ENCODE measurements at places on chromosomes 1 and 21.

GRCh38 chr1:53891018-53891417, 1.4 kb upstream of the YIPF1 start:
- DNase-seq = no peak

DNA sequence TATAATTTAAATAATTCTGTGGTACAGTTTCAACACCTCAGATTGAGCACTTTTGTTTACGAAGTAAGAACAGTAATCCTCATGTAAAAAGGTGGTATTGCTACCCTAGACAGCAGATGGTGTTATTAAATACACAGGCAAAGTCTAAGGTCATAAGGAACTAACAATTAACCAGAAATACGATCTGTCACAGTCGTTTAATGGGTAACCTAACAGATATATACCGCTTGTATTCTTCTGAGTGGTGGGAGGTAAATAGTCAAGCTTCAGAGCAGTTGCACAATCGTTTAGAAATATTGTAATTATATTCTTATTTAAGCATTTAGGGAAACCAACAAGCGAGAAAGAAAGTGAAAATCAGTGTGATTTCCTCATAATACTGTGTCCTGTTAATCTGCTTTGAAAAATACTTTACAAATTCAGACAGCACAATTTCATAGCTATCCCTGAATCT, 9.8 kb upstream of the IRF2BP2 start:
- no peak for DNase-seq

DNA sequence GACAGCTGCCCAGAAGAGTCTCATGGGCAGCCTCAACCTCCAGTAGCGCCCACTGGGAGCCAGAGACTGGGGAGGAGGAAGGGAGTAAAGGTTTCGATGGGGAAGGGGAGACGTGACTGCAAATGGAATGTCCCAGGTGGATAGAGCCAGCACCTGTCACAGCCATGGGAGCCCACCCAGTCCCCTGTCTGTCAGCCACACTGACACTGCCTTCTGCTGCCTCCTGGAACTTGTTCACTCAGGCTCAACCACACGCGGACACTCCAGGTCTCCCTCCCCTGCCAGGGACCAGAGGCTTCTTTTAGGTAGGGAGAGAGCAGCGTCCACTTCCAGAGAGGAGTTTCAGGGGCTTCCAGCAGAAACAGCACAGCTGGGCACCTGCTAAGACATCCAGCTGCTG, 346.3 kb downstream of the NPHP4 start:
- no peak for DNase-seq

- DNase-seq = no peak
These were observed 65.5 kb upstream of the SLC45A1 start for GRCh38 chr1:8252266-8252951.

GRCh38 chr1:153742411-153743142, 14.7 kb downstream of the INTS3 start:
- DNase-seq = no peak

DNA sequence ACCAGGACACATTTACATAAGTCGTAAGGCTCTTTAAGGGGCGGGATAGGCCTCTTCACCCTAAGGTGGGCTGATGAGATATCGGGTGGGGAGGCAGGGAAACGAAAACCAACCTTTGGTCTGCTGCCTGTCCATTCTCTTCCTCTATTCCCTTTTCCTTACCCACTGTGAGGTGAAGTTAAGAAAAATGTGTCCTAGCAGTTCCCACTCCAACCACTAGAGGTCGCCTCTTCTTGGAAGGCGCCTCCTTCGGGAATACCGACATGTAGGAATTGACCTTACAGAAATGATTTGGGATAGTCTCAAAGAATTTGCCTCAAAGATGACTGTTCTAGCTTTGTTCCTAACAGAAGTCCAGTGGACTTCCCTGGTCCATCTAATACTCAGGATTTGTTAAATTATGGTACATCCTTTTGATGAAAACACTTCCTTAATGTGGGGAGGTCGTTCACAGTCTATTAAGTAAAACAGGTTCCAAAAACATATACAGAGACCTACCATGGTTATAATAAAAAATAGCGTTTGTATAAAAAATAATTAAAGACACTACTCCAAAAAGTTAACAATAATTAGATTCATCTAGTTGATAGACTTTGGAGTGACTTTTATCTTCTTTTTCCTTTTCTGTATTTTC, 14.1 kb downstream of the AZIN2 start:
- DNase-seq = peak; percentile 59

- DNase-seq = no peak
These were observed 130.8 kb upstream of the EDN2 start for GRCh38 chr1:41615316-41615715.

DNA sequence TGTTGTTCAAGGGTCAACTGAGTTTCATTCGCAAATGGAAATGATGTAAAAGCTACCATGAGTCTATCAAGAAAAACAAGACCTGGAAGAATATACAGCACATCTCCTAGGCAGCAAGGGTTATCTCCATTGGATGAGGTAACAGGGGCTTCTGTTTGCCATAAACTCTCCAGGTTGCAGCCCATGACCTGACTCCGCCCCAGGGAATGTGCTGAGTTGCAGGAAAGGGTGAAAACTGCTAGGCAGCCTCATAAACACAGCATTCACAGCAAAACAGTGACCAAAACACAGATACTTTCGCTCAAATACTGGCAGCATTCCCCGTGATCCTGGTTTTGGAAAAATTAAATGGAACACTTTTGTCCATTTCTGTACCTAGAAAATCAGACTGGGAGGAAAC, 20.2 kb upstream of the ACTA1 start:
- DNase-seq = no peak

DNA sequence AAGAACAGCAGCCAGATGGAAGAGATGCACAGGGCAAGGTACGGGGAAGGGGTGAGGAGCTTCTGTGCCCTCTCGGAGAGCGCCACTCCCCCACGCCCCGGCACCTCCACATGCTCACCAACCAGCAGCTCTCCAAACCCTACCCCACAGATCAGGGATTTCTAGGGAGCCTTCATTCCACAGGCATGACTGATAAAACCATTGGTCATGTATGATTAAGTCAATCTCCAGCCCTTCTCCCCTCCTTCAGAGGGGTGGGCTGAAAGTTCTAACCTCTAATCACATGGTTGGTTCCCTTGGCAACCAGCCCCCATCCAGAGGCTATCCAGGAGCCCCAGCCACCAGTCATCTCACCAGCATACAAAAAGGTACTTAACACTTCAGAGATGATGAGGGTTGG, 144.7 kb downstream of the TGFBR3 start:
- no peak for DNase-seq
